ENCODE measurements at places on chromosomes 6 and 20.
A peak's percentile ranks its signal among the peaks of the same experiment; 100 is the strongest.

DNA sequence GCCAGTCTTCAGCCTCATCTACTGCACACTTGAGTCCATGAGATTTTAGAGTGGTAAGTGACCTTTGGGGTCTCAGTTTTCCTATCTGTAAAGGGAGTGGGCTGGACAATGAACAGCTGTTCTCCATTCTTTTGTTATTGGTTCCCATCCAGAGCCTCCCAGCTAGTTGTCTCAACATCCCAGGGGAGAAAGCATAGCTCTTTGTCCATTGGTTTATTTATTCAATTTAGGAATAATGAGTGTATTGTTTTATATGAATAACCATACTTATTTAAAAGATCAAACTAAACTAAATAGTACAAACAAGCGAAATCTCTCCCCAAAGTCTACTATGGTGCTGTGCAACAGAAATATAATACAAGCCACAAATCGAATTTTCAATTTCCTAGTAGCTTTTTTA lies 13.7 kb downstream of the PIGT start:
- DNase-seq, result no peak

GRCh38 chr6:158799051-158799792 lies 19.9 kb downstream of the EZR start:
- no peak for DNase-seq

DNA sequence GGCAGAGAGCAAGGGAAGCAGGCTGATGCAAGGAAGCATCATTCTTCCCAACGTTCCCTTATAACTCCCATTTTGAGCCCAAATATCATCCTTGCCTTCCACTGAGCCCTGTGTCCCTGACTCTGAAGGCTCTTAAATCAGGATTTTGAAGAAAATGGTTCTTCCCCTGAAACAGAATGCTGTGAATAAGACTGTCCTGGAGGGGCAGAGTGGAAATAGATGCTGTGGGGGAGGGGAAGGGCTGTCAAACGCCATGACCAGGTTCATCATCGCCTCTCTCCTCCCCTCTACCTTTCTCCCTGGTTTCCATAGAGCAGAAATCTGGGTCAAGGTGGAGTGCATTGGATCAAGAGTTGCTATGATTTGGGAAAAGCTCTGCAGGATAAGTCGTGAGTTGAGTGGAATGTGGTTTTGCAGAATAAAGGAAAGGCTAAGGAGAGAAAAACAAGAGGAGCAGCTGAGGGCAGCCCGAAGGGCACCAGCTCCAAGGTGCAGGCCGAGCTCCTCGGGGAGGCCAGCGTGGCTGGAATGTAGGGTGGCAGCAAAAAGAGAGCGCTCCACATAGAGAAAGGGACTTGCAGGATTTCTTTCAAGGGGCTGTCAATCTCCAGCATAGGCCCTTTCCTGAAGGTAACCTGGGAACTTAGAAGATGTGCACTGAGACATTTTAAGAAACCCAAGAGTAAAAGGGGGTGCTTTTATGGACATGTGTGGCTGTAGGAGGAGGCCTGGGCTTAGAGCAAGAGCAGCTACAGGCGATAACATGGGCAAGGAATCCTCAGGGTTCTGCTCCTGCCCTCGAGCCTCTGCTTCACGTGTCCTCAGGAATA lies 120.8 kb upstream of the CDYL start:
- no peak for DNase-seq

- no peak for DNase-seq
Observed at GRCh38 chr6:134723081-134723871, 226.6 kb downstream of the ALDH8A1 start.

DNA sequence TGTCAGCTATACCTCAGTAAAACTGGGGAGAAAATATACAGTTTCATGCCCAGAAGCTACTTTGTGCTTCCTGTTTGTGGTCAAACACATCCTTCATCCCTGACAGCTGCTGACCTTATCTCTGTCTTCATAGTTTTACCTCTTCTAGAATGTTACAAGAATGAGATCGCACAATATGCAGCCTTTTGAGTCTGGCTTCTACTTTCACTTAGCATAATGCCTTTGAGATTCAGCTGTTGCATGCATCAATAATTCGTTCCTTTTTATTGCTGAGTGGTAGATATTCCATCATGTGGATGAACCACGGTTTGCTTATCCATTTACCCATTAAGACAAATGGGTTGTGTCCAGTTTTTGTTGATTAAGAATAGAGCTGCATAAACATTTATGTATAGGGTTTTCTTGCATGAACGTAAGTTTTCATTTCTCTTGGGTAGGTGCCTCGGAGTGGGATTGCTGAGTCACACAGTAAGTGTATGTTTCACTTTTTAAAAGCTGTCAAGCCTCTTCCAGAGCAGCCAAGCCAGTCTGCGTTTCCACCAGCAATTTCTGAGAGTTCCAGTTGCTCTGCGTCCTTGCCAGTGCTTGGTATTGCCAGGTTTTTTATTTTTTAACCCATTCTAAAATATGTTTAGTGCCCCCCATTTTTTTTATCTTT lies 86.6 kb upstream of the PAX1 start:
- DNase-seq, result no peak

DNA sequence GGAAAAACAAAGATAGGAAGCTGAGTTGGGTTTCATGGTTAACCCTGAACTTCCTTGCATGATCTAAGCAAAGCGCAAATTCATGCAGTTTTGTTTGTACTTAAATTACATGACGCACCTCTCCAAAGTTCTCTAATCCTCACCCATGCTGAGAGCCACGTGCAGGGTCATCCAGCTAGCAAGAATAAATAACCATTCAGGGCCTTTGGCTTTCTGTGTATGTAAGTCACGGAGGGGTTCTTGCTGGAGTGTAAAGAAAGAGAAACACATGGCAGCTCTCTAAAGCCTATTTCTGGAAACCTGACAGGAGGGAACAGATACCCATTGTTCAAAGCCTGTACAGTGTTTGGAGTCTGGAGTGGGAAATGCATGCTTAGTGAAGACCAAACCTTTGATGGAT lies 171.7 kb upstream of the CCN2 start:
- DNase-seq, result no peak

GRCh38 chr6:119006974-119007373 lies 71.5 kb downstream of the FAM184A start:
- DNase-seq, result no peak

DNA sequence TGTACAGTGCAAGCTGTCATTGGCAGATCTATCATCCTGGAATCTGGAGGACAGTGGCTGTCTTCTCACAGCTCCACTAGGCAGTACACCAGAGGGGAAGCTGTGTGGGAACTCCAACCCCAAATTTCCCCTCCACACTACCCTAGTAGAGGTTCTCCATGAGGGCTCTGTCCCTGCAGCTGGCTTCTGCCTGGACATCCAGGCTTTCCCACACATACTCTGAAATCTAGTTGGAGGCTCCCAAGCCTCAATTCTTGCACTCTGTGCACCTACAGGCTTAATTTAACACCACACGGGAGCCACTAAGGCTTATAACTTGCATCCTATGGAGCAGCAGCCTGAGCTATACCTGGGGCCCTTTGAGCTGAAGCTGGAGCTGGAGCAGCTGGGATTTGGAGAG lies 43.0 kb upstream of the TRIM39 start:
- no peak for DNase-seq

- DNase-seq, result no peak
Observed at GRCh38 chr6:20757761-20758160, 223.5 kb downstream of the CDKAL1 start.

- no peak for DNase-seq
Observed at GRCh38 chr6:44556046-44556445, 168.5 kb downstream of the CDC5L start.

- no peak for DNase-seq
Observed at GRCh38 chr6:82741996-82742385, 323.6 kb downstream of the UBE3D start.

- no peak for DNase-seq
Observed at GRCh38 chr6:54706391-54706790, 140.2 kb upstream of the FAM83B start.

GRCh38 chr6:54719131-54719530 lies 127.4 kb upstream of the FAM83B start:
- no peak for DNase-seq

DNA sequence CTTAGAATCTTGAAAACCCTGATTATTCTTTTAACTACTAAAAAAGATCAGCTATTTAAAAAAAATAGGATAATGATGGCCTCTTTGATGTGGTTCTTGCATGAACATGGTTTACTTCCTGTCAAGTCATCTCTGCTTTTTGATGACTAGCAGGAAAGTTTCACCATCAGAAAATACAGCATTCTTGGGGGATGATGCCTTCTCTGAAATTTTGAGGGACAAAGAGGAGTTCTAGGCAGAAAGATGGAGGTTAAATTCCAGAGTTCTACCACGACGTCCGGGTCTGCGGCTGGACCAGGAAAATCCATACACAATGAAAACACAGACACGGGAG lies 130.4 kb downstream of the OLIG3 start:
- DNase-seq, result no peak

- no peak for DNase-seq
Observed at GRCh38 chr6:128491610-128492206, 28.7 kb downstream of the PTPRK start.

DNA sequence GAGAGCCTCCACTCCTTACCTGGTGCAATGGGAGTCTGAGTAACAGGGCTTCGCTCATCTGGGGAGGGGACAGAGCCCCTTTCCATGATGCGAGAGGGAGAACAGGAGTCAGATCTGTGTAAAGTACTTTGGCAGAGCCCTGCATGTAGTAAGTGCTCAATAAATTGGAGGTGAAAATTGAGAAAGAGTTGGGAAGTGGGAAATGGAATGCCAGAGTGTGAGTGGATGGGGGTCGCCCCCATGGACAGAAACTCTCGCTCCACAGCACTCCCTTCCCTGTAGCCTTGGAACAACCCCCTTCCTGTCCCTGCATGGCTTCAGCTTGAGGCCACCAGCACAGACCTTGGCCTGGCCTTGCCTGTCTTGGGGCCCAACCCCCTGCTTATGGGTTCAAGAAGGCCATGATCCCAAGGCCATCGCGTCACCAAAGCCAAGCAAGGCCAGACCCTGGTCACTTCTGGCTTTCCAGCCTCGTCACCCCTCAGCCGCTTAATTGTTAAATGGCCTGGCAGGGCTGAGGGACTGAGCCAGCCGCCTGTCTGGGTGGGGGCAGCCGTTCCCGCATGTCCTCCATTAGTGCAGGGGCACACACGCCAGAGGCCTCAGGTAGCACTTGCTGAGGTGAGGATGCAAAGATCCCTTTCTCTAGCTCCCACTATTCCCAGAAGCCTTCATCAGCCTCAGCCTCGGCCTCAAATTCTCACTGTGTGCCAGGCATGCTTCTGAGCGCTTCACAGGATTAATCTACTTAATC lies 93.7 kb upstream of the PTPN1 start:
- DNase-seq, result no peak

GRCh38 chr6:47437592-47437991 lies 40.0 kb upstream of the CD2AP start:
- DNase-seq, result no peak

GRCh38 chr6:42720739-42721138 lies 1.7 kb downstream of the PRPH2 start:
- DNase-seq, result no peak

DNA sequence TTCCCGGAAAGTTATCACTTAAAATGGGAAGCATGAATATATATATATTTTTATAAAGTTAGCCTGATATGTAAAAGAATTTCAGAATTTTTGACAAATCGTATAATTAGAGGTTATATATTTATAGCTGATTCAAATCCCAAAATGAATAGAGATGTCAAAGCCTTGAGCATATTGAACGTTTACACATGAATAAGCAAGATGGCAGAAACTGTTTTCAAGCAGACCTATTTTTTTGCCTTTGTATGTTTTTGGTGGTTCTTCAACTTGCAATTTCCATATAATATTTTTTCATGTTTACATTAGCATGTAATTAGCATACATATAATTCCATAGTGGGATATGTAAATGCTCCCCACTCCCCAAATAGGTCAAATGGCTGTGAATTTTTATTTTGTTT lies 189.9 kb downstream of the PRL start:
- no peak for DNase-seq

- no peak for DNase-seq
Observed at GRCh38 chr6:165653196-165653595, 9.8 kb downstream of the PDE10A start.

- no peak for DNase-seq
Observed at GRCh38 chr6:30334075-30334783, 7.5 kb downstream of the TRIM39 start.

DNA sequence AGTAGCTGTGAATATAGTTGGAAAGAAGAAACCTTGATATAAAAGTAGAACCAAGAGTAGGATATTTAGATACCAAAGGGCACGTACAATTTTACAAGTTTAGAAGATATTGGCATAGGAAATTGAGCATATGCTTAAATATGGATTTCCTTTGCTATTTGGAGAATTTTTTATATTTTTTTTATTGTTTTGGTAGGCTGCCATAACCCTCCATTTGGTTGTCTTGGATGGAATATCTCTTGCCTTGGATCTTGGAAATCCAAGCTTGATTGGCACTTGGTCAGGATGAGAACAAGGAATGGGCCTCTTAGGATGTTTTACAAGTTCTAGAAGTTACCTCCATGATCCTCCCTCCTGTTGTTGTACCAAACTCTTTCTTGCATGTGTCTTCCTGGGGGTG lies 297.1 kb downstream of the PRL start:
- DNase-seq, result no peak

GRCh38 chr6:5126214-5126613 lies 41.1 kb downstream of the PPP1R3G start:
- no peak for DNase-seq

GRCh38 chr20:5131502-5131901 lies 4.7 kb downstream of the CDS2 start:
- DNase-seq, result no peak

- no peak for DNase-seq
Observed at GRCh38 chr6:9361749-9362148, 926.4 kb upstream of the SLC35B3 start.

GRCh38 chr6:2258112-2258511 lies 12.7 kb upstream of the GMDS start:
- no peak for DNase-seq

- peak; percentile 17 for DNase-seq
Observed at GRCh38 chr6:56663344-56663743, 20.7 kb upstream of the DST start.

DNA sequence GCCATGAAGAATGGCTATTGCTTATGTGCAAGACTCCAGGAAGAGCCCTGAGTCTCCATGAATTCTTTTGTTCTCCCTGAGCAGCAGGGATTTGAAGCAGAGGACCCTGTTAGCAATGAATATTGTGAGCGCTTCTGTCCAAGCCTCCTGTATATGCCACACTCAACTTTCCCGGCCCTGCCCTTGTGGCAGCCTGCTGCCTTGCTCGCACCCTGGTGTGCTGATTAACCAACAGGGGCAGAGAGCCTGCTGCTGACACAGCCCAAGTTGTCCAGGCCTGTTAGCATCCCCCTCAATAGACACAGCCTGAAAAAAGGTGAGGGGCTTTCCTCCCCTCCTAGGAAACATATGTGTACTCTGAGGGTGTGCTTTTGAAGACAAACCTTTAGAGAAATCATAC lies 131.4 kb downstream of the BMP2 start:
- no peak for DNase-seq

DNA sequence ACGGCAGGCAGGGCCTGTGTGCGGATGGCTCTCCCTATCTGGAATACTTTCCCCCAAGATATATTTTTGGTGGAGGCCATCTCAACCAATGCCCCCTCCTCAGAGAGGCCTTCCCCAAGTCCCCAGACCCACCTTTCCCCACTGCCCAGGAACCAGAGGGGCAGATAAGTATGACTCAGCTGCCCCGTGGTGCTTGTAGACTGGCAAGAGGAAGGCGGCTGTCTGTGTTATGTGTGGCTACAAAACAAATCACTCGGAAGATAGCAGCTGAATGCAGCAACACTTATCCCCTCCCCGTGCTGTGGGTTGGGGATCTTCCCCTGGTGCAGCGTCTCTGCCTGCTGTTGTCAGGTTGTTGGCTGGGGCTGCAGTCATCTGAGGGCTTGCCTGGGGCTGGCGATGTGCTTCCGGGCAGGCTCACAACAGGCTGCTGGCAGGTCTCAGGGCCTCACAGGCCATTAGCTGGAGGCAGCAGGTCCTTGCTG lies 7.1 kb downstream of the NPEPL1 start:
- DNase-seq, result no peak

- DNase-seq, result no peak
Observed at GRCh38 chr6:15416932-15417509, 171.2 kb downstream of the JARID2 start.

Measured in A549 (cell line).